ENCODE measurements at places on chromosomes 5 and 9.

DNA sequence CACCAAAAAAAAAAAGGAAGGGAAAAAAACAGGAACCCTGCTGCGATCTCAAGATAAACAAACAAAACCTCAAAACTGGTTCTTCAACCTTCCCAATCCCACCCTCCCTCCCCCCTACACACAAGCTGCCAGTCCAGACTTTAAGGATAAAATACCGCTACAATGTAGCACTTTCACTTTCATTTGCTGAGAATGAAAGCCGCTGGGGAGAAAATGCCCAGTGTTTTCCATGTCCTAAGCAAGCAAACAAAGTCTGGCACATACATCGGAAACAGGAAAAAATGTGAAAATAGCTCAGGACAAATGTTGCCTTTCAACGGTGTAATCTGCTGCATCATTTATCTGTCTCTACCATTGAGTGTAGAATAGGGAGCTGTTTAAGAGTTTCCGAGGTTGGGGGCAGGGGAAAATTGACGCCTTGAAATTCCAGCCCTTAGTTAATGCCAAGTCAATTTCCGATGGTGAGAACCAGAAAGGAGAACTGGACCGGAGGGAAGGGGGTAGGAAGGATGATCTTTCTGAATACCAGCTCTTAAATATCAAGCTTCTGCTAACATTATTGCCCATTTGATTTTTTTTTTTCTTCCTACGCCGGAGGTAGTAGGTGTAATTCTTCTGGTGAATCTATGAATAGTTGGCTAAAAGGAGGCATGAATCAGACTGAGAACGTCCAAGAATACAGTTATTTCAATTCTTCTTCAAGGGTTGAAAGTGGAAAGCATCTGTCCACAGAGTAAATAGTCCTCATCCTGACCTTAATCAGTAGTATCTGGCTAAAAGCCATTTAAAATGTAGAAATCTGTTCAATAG, 1.2 kb upstream of the ADAMTS6 start:
- peak; percentile 20 for DNase-seq

- no peak for DNase-seq
These were observed 39.5 kb downstream of the PDE8B start for GRCh38 chr5:77250021-77250420.

GRCh38 chr5:9502050-9502834, 43.6 kb downstream of the SEMA5A start:
- DNase-seq, result no peak

DNA sequence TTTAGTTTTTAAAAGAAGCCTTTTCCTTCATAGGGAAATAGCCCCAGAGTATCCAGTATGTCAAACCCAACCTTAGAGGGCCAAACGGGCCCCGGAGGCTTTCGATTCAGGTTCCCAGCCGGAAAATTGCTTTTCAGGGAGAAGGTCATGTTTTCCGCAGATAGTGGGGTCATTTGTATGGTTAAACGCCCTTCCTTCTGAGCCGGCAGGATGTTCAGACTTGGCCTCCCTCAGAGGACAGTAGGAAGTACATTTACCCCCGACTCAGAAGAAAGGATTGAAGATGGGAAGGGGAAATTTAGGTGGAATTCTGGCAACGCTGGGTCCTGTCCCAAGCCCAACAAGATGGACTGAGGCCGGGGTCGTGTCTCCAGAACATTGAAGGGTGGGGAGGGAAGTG, 195.2 kb downstream of the AOPEP start:
- no peak for DNase-seq

DNA sequence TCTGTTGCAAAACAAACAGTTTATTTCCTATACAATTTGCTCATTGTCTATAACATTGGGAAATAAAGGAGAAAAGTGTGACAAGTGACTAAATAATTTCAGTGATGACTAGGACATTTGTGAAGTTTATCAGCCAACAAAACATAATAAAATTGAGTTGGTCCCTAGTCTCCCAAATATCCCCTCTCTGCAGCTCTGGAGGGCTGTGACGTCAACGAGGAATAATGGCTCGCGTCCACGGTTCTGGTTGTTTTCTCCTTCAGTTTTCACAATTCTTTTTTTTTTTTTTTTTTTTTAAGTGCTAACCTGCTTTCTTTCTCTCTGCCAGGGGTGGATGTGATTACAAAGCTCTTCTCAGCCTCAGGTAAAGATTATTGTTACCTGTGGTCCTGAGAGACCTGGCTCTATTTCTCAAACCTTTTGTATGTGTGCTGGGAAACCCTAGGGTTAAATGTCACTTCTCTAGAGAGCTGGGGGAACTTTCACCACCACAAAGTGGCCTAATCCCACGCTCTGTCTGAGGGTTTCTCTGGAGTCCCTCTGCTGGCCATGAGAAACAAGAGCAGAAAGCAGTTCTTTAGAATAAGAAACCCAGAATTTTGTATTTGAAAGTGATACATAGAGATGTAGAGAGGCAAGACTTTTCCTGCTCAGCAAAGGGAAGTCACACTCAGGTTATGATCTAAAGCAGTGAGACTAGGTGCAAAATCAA, 36.2 kb upstream of the ANKRD55 start:
- peak; percentile 19 for DNase-seq

- no peak for DNase-seq
These were observed 1028.5 kb downstream of the NR2F1-AS1 start for GRCh38 chr5:92552206-92553160.

GRCh38 chr9:5851445-5851844, 18.5 kb upstream of the ERMP1 start:
- peak; percentile 47 for DNase-seq

- DNase-seq, result no peak
These were observed 206.6 kb downstream of the MAT2B start for GRCh38 chr5:163712011-163712410.

DNA sequence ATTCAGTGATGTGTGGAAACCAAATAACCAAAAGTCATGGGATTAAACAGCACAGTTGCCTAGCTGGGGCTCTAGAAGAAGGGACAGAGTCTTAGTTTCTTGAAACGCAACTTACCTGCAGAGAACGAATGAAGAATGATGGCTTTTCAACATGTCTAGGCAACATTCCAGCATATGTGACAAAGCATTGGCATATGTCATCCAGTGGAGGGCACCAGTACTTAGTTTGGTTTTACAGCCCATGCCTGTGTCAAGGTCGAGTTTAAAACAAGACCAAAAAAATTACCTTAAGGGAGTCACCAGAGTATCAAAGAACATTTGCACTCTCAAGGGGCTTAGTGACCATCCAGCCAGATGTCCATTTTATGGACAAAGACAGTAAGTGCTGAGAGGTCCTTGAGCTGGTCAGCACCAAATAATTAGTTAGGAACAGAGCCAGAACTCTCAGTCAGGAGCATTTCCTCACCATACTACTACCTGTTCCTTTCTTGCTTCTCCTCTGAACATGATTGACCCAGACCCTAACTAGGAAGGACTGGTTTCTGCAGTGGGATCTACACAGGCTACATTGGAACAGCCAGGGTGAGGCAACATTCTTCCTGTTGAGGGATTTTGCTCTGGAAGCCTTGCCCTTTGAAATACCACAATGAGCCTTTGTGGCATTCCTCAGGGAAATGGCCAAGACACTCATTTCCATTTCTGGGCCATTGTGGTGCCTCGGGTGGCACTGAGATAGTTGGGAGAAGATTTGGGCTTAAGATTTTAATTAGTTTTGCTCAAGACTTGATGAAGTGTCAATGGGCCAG, 75.4 kb upstream of the ANKH start:
- peak; percentile 57 for DNase-seq

All from CD4-positive, alpha-beta T cell treated with Interleukin-6 at 100 ng/mL for 8 hours (primary cell).